ENCODE measurements at places on chromosomes 7 and 10.

DNA sequence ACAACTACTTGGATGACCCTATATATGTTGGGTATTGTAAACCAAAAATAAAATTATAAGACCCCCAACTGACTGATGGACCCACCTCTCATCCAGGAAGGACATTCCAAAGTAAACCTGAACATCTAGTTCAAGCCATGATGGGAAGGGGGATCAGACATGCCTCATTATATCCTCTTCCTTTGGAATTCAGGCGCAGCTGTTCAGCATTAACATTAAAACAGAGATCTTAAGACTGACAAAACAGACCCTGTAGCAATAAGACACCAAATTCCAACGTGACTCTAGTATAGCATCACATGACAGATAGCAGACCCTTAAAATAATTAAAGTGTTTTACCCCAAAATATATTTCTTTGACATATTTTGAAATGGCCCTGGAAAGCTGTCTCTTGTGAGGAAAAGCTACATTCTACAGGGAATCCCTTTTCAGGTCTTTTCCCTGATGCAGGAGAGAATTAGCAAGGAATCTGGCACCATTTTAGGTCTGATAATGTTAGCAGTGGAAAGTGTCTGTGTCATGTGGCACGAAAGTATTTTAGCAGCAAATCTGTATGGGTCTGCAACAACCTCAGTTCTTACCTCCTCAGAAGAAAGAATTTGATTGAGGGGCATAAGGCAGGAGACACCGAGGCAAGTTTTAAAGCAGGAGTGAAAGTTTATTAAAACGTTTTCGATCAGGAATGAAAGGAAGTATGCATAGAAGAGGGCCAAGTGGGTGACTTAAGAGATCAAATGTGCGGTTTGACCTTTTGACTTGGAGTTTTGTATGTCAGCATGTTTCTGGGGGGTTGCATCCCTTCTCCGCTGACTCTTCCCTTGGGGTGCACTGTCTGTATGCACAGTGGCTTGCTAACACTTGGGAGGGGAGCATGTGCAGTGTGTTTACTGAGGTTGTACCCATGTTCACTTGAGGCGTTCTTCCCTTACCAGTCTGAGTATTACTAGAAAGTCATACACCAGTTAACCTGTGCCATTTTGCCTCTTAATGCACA is 236.6 kb upstream of the PPP1R3A start:
- no peak for DNase-seq

DNA sequence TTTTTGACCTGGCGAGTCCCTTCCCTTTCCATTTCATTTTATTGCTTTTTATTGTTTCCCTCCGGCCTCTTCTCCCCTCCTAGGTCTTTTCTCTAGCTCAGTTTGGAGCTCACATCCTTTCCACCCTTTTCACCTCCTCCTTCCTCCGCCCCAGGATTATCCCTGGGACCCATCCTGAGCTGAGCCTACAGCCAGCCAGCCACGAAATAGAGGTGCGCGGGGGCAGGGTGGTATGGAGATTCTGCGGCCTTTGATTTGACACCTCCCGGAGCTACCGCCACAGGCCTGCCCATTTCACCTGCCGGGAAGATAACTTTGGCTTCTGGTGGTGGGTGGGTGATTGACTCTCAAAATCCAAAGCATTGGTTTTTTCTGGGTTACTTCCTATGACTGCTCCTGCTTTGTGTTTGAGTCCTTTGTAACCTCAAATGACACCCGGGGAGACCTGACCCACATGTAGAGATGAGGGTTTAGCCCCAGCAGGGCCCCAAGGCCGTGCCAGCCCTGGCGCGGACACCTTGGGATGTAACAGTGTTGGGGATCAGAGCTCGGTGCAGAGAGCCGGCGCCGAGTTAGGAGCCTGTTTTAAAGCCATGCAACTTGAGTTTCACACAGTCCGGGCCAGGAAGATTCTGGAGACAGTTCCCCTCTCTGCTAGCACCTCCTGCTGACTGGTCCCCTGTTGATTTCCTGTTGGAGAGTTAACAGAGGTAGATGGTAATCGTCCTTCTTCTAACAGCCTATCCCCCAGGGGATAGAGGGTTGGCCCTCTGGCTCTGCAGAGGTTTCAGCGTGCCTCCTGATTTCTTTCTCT is 1.5 kb downstream of the DUSP5 start:
- DNase-seq = no peak

GRCh38 chr10:10209167-10209566 is 808.5 kb upstream of the CELF2 start:
- no peak for DNase-seq

DNA sequence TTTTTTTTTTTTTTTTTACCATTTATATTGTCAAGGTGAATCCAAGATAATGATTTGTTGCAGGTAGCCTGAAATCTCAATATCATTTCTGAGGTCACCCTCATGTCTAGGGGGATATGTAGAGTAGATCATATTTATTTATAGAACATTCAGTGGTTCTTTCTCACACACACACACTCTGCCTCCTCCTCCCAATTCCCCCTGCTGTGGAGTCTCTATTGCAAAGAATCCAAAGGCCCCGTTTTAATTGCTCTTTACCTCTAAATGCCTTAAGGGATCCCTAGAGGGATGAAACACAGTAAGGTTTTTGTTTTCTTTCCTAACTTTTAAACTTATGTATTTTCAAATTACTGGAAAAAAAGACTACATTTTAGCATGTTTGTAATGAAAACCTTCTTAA is 170.0 kb downstream of the PRKG1 start:
- no peak for DNase-seq

DNA sequence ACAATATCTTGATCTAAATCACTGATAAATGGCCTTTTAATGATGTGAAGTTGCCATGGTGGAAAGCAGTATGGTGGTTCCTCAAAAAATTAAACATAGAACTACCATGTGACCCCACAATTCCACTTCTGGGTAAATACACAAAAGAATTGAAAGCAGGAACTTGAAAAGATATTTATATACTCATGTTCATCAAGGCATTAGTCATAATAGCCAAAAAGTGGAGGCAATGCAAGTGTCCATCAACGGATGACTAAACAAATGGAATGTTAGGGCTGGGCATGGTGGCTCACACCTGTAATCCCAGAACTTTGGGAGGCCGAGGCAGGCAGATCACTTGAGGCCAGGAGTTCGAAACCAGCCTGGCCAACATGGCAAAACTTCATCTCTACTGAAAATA is 2.0 kb upstream of the DNAJC12 start:
- DNase-seq = no peak

GRCh38 chr7:92621561-92622023 is 31.4 kb upstream of the FAM133B start:
- no peak for DNase-seq

- DNase-seq = no peak
Observed at GRCh38 chr10:50565301-50566083, 58.3 kb downstream of the SGMS1 start.

GRCh38 chr10:92387289-92387940 is 96.4 kb downstream of the MARCHF5 start:
- no peak for DNase-seq
